Activated naive CD8-positive, alpha-beta T cell treated with anti-CD3 and anti-CD28 coated beads for 36 hours (primary cell): ENCODE measurements at places on chromosomes 11 and 22. TPM values are rescaled to one million over a fixed set of nuclear protein-coding genes. Genes with fewer than 3 reads are reported as not detected.
A peak's percentile ranks its signal among the peaks of the same experiment; 100 is the strongest.

Gene PISD
- total RNA-seq: 43.4 TPM

Gene MS4A1
- 7.1 TPM for total RNA-seq

Gene ANGPTL5
- total RNA-seq: not detected

Gene MS4A4A
- total RNA-seq: not detected

Gene MEN1
- total RNA-seq: 35.8 TPM

Gene BAIAP2L2
- 0.20 TPM for total RNA-seq

Gene SAA4
- total RNA-seq: not detected

Gene RTN4R
- 3.2 TPM for total RNA-seq

Gene PNPLA3
- total RNA-seq: 0.52 TPM

Gene NEU3
- 13.1 TPM for total RNA-seq

GRCh38 chr11:2791139-2791520 lies 91.3 kb upstream of the KCNQ1OT1 start:
- DNase-seq: no peak

DNA sequence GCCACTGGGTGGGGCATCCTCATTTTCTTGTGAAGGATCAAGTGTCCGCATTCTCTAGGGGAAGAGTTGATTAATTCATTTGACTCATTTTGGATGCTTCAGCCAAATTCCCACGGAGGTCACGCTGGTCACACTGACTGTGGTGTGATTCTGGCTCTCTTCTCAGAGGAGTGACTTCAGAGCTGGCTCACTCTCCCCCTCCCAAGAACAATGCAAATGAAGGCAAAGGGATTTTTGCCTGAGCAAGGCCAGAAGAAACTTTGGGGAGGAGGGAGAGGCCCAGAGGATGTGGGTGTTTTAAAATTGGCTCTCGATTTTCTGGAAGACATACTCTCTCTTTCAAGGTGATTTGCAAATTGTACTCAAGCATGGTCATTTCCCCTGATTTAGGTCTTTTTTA lies 51.1 kb upstream of the LMO2 start:
- no peak for DNase-seq

GRCh38 chr11:65416341-65416824 lies 6.2 kb upstream of the NEAT1 start:
- peak; percentile 92 for DNase-seq

- DNase-seq: no peak
Measured at GRCh38 chr22:37662039-37662438, 3.5 kb downstream of the PDXP start.

GRCh38 chr11:86495351-86495750 lies 120.7 kb downstream of the CCDC81 start:
- DNase-seq: no peak

GRCh38 chr11:127789927-127790326 lies 789.4 kb upstream of the KIRREL3 start:
- DNase-seq: no peak

DNA sequence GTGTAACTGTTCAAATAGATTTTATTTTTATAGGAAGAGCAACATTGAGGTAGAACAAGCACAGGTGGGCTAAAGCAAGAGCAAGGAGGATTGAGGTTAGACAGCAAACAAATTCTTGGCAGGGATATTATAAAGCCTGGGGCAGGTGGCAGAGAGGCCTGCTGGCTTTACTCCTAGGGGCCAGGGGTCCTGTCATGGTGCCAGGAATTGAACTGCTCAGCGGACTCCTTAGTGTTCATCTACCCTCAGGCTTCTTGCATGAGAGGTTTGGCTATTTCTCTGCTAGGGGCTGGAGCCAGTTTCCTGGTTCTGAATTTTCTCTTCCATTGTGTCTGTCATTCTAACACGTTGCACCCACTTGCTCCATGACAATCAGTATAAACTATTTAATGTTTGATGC lies 217.2 kb upstream of the NCAM1 start:
- no peak for DNase-seq

DNA sequence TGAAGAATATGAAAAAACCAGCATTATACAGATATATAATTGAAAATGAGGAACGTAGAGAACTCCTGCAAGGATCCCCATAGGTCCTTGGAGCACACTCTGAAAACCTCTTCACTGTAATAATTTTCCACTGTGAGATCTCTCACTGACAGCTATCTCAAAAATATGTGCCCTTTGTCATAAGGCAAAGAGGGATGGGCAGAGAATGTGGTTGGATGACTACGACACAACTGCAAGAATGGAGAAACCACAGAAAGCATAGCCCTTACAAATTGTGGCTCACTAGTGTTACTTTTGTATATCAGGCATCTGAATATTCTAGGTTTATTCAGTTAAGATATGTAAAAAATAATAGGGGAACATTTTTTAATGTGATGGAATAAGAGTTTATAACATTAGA lies 7.9 kb upstream of the CTSC start:
- no peak for DNase-seq

- DNase-seq: no peak
Measured at GRCh38 chr11:90204832-90205646, 17.8 kb downstream of the CHORDC1 start.

GRCh38 chr11:126166413-126166812 lies 45.0 kb downstream of the RPUSD4 start:
- DNase-seq: no peak

GRCh38 chr11:59545179-59546020 lies 34.1 kb downstream of the OR4D9 start:
- DNase-seq: no peak

GRCh38 chr11:133337951-133338418 lies 194.3 kb downstream of the OPCML start:
- DNase-seq: no peak

DNA sequence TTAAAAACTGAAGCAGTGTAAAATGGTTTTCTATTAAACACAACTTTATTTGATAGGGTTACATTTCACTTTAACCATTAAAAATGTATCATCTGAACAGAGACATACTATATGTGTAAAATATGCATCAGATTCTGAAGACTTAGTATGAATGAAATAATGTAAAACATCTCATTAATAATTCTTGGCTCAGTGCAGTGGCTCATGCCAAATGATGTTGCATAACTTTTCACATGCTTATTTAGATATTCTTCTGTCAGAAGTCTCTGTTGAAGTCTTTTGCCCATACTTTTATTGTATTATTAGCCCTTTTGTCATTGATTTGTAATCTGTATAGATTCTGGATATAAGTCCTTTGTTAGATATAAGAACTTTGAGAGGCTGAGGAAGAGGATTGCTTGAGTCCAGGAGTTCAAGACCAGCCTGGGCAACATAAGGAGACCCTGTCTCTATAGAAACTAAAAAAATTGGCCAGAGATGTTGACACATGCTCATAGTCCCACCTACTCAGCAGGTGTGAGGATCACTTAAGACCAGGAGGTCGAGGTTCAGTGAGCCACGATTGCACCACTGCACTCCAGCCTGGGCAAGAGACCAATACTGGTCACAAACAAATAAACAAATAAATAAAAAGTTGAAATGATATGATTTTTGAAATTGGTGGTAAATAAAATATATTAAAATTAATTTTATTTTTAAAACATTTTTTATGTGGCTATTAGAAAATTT lies 73.8 kb upstream of the PARVA start:
- no peak for DNase-seq

- no peak for DNase-seq
Measured at GRCh38 chr11:74925281-74925680, 23.6 kb downstream of the XRRA1 start.

DNA sequence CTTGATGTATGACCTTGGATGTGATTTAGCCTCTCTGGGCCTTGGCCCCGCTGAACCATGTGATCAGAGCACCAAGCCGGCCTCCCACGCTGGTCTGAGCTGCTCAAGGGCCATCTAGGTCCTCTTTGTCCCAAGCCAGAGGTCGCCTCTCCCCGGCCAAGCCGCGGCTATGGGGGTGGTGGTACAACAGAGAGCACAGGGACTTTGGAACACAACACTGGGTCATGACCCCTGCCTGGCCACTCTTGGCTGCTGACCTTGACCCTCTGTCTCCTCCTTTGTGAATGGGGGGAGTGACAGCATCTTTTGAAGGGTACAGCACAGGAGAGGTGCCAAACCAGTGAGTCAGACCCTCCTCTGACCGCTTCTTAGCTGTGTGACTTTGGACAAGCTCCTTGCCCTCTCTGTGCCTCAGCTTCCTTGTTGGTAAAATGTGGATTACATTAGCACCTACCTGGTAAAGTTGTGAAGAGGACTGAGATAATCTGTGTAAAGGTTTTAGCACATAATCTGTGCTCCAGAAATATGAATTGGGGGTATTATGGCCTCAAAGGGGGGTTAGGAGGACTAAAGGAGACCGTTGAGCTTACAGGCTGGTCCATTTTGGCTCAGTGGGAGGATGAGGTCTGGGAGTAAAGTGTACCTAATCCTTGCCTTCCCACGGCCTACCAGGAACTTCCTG lies 4.7 kb downstream of the SCYL1 start:
- no peak for DNase-seq

DNA sequence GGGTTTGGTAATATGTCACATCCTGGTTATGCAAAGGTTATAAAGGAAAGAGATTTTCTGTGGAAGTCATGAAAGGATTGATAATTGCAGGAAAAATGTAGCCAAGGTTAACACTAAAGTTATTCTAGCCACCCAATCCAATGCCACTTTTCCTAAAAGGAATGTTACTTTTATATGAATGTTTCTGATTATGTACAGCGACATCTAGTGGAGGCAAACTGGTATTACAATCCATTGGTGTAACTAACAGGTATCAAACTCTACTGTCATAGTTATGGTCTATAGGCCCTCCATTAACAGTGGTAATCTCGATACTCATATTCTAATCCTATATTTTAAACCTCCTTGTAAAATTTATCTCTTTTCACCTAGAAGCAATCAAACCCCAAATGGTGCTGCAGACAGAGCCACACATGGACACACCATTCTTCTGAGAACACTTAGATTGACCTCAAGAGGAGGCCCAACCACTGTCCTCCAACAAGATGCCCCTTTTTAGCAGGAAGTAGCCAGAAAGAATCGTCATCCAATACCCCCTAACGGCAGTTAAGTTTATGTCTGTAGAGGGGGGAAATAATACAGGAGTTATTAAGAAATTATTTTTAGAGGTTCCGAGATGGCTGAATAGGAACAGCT lies 74.9 kb upstream of the RAG2 start:
- DNase-seq: no peak

DNA sequence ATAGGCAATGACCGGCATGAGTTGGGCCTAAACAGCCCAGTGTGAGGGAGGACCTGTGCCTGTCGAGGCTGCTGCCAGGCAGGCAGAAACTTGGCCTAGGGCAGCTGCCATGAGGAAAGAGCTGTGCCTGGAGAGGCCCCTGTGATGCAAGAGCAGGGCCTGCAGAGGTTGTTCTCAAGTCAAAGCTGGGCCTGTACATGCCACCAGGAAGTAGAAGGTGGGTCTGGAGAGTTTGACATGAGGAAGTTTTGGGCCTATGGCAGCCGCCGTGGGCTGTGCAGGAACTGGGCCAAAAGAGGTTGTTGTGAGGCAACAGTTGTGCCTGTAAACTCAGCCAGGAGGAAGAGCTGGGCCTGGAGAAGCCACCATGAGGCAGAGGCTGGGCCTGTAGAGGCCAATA lies 43.2 kb downstream of the OR4C45 start:
- no peak for DNase-seq

GRCh38 chr22:41951898-41952474 lies at the start of gene SMIM45:
Gene SMIM45 (plus strand): TSS chr22:41952150.
- no peak for DNase-seq

- DNase-seq: no peak
Measured at GRCh38 chr22:48071828-48072227, 1309.4 kb downstream of the TBC1D22A start.

- DNase-seq: no peak
Measured at GRCh38 chr11:28878025-28878424, 769.8 kb downstream of the METTL15 start.

DNA sequence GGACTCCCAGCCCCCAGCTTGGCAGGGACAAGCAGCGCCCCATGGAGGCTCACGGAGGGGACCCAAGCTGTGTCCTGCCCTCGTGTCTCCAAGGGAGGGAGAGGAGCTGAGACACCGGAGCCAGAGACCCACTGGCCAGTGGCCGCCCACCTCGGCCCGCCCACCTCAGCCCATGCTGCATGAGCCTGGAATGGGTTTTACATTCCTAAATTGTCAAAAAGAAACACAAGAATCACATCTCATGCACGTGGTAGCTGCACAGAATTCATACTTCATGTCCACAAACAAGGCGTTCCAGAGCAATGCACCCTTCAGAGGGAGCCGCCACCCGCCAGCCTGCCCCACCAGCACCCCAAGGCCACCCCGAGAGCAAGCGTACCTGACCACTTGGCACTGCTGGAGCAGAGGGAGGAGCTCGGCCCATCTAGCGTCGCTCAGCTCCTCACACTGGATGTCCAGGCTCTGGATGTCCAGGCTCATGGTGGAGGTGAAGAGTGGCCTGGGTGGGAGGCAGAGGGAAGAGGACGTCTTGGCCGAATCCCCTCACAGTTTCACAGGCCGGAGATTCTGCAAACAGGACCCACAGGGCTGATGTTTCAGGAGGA lies 5.3 kb downstream of the RNH1 start:
- no peak for DNase-seq

GRCh38 chr22:18111759-18112330 lies 1.2 kb downstream of the TUBA8 start:
- no peak for DNase-seq

GRCh38 chr11:78295991-78296930 lies 107.5 kb downstream of the USP35 start:
- no peak for DNase-seq

DNA sequence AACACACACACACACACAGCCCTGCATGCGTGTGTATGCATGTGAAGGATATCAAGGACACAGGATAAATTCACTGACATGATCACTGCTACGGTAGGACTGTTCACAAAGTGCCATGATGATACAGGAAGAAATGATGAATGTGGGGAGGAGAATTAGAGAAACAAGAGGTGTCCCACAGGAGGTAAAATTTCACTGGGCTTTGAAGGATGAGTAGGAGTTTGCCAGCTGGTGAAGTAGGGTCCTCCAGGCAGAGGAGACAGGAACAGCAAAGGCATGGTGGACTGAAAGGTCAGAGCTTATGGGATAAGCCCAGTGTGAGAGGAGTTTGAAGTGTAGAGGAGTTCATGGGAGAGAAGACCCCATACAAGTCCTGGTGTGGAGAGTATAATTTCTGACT lies 18.6 kb downstream of the NECTIN1 start:
- no peak for DNase-seq

GRCh38 chr22:50326956-50327710 lies at the start of gene DENND6B:
Gene DENND6B (minus strand): TSS chr22:50327012. CDS start chr22:50326988, 24 bp downstream.
- DNase-seq: peak; percentile 81

DNA sequence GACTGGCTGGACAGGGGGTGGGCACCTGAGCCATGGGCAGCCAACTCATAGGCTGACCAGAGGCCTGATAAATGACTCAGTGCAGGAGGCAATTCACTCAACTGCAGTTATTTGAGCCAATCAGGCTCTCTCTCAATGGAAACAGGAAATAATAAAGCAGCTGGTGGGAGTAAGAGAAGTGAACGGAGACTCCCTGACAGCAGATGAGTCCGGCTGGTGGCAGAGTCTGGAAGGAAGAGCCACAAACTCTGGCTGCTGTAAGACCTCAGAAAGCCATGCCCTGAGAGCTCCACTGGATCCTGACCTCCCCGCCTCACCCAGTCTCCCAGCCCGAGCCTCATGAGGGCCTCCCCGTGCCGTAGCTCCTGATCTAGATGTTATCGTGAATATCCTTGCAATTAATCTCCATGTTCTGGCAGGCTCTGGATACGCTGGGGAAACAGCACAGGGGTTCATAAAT lies 69.8 kb downstream of the TRIM29 start:
- DNase-seq: no peak
